Activated naive CD8-positive, alpha-beta T cell treated with anti-CD3 and anti-CD28 coated beads, Interleukin-2, amount 10 ng/mL, durations not matched to agents 7 days and 5 days (primary cell): ENCODE measurements at places on chromosomes 16 and 17. TPM values are rescaled to one million over a fixed set of nuclear protein-coding genes. Genes with fewer than 3 reads are reported as not detected.

GRCh38 chr16:88309908-88310265, 72.9 kb upstream of the ZNF469 start:
- DNase-seq, result no peak

GRCh38 chr16:47627721-47628120, 166.6 kb downstream of the PHKB start:
- DNase-seq, result no peak

- no peak for DNase-seq
Measured at GRCh38 chr17:48551596-48552465, 6.9 kb upstream of the HOXB2 start.

- no peak for DNase-seq
Measured at GRCh38 chr17:17445296-17445924, 31.4 kb upstream of the MED9 start.

The PRSS22 gene
- total RNA-seq, result not detected

The NLRC5 gene
- total RNA-seq, result 414 TPM

The OR3A2 gene
- total RNA-seq, result 3.9 TPM
